ENCODE measurements at places on chromosomes 3 and 15.

- peak; percentile 73 for DNase-seq
Observed at GRCh38 chr15:45199136-45199810, 11.5 kb upstream of the SHF start.

DNA sequence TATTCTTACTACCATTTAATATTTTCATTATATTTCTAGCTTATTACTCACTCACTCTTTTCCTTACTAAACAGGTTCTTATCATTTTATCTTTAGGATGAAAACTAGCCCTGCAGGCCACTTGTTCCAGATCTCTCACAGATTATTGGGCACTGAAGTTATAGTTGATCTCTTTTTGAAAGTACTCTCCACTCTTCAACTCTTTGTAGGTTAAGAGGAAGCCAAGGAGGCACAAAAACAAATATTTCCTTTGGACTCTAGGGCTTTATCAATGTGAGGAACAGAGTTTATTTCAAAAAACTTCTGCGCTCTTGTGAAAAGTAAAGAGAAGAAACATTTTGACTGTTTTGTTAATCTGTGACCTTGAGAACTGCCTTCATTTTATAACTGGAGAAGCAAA is 96.0 kb upstream of the NPHP3 start:
- DNase-seq: no peak

DNA sequence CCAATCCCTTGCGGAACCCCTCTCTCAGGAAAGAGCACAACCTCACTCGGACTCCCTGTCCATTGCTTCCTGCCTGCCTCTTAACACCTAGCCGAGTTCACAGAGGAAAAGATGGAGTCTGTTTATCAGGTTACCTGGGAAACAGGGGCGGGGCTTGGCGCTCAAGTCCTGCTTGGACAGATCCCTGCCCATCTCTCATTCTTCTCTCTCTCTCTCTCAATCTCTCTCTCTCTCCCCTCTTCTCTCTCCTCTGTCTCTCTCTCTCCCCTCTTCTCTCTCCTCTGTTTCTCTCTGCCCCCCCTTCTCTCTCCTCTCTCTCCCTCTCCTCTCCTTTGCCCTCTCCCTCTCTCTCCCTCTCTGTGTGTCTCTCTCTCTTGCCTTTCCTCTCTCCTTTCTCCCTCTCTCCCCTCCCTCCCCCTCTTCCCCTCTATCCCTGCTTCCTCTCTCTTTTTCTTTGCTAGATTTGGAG is at the start of gene EFHB:
Gene EFHB (minus strand): TSS at position 120 of the 469 bp plus-strand sequence. CDS start 199 bp downstream, outside the sequence.
- DNase-seq: no peak

GRCh38 chr3:48408823-48409281 is 21.0 kb downstream of the PLXNB1 start:
- peak; percentile 52 for DNase-seq

DNA sequence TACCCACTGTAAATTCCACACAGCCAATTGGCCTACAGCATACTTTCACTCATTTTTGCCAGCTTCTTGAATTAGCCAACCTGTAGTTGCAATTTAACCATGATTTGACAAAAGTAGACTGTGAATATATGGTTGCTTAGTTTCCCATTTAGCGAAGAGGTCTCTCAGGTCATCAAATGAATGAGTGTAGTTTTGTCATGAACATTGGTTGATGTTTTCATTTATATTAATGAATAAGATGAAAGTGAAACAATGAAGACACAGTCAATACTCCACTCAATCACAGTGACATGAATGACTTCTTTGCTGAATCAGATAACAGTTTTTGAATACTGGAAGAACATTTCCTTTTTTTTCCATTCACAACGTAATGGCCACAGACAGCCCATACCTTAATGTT is 15.3 kb upstream of the FAM3D start:
- no peak for DNase-seq

- DNase-seq: no peak
Observed at GRCh38 chr15:93820566-93820965, 410.8 kb upstream of the MCTP2 start.

DNA sequence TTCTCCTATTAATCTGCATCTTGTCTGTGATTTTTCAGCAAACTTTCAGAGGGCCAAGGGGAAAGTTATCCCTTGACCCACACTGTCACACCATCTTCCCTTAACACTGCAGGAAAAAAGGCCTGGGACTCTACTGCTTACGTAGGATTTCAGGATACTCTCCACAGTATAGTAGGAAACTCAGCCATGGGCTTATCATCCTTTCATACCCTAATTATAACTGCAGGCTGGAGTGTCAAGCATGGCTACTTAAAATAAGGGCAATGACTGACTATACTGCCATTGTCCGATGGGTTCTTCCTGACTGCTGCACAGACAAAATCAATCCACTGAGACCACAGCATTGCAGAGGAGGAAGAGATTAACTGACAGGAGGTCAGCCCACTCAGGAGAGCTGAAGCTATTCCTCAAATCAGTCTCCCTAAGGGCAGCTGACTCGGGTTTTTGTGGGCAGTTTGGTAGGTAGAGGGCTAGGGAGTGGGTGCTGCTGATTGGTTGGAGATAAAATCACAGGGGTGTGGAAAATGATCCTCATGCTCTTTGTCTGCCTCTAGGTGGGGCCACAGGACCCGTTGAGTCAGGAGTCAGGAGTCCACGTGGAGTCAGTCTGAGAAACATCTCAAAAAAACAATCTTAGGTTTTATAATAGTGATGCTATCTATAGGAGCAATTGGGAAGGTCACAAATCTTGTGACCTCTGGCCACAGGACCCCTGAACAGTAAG is 118.2 kb upstream of the STRIT1 start:
- DNase-seq: no peak

GRCh38 chr3:52005571-52005986 is 9.9 kb upstream of the RPL29 start:
- no peak for DNase-seq

DNA sequence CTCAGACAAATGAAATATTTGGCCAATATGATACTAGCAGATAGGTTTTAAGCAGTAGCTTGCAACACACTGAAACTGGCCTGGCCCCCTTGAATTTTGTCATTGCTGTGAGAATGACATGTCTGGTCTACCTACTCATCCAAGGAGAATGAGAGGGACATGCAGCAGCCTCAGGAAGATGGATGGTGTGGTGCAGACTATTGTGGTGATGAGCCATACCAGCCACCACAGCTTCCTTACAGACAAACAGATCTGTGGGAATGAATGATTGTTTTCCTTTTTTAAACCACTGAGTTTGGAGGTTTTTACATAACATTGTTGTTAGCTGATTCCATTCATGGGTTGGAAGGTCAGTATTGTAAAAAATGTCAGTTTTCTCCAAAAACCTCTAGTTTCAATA is 133.7 kb upstream of the POU1F1 start:
- no peak for DNase-seq

DNA sequence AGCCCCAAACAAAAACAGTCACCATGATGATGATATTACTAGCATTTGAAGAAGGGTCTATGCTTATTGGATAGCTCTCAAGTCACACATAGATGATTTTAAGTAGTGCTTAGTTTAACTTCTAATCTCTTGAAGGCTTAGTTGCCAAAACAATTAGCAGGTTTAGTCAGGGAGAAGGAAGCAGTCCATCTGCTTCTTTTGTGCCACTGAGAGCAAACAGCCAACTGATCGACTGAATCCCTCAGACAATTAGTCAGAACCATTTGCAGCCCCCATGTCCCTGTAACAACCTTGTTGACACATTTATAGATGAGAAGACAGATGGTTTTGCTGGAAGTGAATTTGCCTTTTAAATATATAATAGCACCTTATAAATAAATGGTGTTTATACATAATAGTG is 585.1 kb upstream of the SUCLG2 start:
- no peak for DNase-seq

DNA sequence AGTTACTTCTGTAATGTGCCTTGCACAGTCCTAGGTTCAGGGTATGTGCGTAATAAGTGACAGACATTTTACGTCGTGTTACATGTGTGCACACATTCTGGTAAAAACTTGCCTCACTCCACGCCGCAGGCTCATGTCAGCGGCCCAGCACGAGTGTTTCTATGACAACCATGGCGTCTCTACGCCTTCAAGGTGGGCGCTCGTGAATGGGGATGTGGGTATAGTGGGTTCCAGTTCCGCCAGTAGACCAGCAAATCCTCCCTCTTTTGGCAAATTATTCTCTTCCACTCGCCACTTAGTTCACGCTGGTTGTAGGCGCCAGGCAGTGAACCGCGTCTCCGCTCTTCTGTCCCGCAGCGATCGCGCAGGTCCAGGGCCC is 40.3 kb downstream of the CHST14 start:
- DNase-seq: peak; percentile 55
